ENCODE measurements at places on chromosomes 16 and 17.
A peak's percentile ranks its signal among the peaks of the same experiment; 100 is the strongest.

GRCh38 chr16:78196502-78196901 is 97.0 kb downstream of the WWOX start:
- DNase-seq, result no peak

GRCh38 chr16:46774743-46775177 is 26.6 kb upstream of the MYLK3 start:
- no peak for DNase-seq

GRCh38 chr17:77548967-77549366 is 408.2 kb downstream of the SEC14L1 start:
- no peak for DNase-seq

GRCh38 chr16:75764154-75764768 is 38.0 kb upstream of the CPHXL start:
- DNase-seq, result peak; percentile 70

- DNase-seq, result peak; percentile 48
Measured at GRCh38 chr17:56876766-56877179, 37.1 kb downstream of the TRIM25 start.

GRCh38 chr16:85689285-85689949 is 663 bp upstream of the GINS2 start:
- DNase-seq, result no peak

DNA sequence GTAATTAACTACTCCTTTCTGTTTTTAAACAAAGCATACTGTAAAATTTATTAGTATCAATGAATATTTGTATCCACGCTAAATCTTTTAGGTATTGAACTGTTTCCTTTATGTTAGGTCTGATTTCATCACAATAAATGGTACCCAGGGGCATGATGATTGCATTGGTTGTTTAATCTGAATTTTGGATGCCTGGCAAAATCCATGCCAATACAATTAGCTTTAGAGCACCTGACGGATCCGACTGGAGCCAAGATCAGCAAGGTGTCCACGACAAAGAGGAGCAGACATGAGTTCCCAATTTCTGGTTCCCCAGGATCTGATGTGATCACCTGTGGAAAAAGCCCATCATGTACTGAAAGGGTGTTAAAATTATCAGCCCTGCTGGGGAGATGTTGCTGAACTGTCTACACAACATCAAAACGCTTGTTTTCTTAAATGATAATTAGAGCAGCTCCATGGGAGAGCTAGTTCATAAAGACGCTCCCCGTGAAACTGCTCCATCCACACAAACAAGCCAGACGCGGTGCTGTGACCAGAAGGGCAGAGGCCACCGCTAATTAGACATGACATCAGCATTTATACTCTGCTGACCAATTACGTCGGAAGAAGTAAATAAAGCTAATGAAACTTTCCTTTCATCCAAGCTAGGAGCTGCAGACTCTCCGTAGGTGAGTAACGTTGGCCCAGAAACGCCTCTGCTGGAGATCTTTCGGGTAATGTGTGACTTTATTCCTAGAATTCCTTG is 151.7 kb downstream of the CPPED1 start:
- no peak for DNase-seq

DNA sequence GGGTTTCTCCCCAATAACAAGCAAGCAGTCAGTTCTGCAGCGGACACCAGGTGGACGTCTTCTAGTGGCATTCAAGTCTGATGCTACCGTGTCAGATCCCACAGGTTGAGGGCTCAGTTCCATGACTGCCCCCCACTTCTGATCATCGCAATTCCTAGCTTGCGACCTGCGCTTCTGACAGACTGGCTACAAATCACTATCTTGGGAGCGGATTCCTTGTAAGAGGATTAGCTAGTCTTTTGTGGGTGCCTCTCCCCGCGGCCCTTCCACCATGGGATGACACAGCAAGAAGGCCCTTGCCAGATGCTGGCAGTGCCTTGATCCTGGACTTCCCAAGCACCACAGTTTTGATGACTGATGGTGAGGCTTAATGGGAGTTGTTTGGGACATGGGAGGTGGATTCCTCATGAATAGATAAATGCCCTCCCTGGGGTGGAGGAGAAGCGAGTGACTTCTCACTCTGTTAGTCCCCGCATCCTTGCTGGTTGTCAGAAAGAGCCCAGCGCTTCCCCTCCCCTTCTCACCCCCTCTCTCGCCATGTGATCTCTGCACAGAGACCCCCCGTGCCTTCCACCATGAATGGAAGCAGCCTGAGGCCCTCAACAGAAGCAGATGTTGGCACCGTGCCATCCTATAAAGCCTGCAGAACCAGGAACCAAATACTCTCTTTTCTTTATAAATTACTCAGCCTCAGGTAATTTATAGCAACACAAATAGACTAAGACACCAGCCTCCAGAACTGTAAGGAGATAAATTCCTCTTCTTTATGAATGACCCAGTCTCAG is 19.1 kb downstream of the CDIP1 start:
- peak; percentile 37 for DNase-seq

DNA sequence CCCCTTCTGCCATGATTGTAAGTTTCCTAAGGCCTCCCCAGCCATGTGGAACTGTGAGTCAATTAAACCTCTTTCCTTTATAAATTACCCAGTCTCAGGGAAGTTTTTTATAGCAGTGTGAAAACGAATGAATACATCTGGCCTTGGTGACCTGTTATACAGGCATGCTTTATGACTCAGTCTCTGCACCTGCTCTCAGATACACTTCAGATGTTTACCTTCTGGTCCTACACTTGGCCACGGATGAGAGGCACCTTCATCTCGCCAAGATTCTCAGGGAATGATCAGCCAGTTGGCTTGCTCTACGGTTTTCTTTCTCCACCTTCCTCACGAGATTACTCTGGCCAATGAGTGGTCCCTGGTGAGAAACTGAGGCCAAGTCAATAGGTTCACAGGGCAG is 304.7 kb downstream of the CA10 start:
- no peak for DNase-seq
